Mesendoderm (in vitro differentiated cells): ENCODE measurements at places on chromosomes 3 and 15.
A peak's percentile ranks its signal among the peaks of the same experiment; 100 is the strongest.

GRCh38 chr3:4411236-4411635 lies 55.8 kb downstream of the SUMF1 start:
- no peak for DNase-seq

GRCh38 chr15:71599418-71600151 lies 210.8 kb upstream of the NR2E3 start:
- no peak for DNase-seq

- peak; percentile 81 for DNase-seq
Observed at GRCh38 chr3:189355481-189356201, 183.9 kb downstream of the TPRG1 start.

GRCh38 chr3:64892671-64893309 lies 205.0 kb upstream of the ADAMTS9 start:
- no peak for DNase-seq

DNA sequence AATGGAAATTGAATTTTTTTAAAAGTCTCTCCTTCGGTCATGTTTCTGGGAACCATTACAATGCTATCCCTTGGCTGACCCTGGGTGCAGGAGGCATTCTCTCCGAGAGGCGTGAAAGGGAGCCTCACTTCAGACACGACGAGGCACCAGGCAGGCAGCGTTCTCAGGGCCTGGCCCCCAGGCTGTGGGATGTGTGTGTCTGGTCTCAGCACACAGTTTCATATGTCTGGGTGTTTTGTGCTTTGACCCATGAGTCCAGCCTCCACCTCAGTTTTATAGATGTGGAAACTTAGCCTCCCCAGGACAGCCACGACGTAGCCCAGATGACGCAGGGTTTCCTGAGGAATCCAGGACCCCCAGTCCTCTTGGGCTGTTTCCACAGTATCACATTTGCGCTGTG lies 34.0 kb downstream of the FGD5 start:
- DNase-seq = no peak

DNA sequence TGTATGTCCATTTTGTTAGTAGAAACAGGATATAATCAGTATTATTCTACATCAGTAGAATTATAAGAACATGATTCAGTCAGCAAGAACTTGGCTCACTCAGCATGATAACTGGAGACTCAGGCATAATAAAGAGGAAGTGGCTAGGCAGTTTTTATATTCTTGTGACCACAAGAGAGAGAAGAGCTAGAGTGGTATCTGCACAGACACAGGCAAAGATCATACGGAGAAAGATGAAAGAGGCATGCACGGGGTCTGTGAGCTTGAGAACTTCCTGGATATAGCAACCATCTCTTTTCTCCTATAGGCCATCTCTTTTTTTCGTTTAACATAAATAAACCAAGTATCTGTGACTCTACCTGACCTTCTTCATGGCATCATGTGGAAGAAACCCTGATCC lies 46.8 kb downstream of the MYO5A start:
- no peak for DNase-seq

DNA sequence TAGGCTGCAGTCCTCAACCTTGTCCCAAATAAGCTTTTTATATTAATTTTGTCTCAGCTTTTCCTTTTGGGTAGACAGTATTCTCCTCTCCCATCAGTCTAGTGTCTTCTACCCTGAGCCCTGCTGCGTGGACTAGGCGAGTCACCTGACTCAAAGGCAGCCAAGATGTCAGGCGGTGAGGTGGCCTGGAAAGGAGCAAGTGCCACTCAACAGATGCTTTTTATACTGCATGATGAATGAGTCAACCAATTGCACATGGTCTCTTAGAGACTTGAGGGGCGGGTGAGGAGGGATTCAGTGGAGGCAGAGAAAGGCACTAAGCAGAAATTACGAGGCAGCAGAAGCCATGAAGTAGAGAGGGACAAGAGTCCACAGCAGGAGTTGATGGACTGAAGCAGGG lies 95.9 kb downstream of the FRMD4B start:
- DNase-seq = no peak

DNA sequence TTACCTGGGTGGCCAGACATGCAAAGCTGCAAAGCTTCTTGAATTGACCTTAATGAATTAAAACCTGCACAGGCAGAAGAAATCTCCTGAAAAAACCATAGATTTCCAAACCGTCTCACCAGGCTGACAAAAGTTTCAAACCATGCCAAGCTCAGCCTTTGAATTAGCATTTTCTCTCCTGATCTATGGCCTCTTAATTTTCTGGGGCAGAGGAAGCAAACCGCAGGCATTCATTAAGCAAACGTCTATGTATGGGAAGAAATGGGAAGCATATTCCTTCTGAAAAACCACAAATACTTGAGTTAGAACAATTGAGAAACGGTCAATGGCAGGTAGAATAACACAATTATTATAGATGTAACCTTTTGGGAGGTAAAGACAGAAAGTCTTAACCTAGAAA lies 500.2 kb upstream of the NR2F2 start:
- no peak for DNase-seq

DNA sequence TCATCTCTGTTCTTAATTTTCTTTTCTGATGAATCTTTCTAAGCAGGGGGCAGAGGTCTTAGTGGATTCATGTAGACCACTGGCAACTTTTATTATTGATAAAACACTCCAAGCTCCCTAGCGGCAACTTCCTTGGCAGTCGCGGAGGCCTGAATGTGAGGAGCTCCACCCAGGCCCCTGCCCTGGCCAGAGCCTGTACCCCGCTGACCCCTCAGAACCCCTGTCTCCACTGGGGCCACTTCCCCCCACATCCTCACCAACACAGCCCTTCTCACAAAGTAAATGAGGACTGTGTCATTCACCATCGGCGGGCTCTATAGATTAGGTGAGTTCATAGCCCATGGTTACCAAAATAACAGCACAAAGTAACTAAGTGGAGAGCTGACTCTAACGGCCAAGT lies 111.6 kb downstream of the TPRA1 start:
- DNase-seq = no peak

DNA sequence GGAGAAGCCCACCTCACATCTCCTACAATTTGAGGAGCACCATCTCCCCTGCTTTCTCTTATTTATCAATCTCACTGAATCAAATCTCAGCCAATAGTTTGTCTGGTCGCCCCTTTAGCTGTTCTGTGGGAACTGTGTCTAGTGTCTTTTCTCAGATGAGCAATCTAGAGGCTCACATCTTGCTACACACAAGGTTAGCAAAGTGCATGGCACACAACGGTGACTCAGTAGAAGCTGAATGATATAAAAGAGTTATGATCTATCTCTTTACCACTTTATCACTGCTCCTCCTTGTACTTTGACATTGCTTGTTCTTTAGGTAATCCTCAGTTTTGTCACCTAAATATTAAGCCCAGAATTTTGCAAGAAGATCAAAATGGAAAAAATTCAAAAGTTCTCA lies 16.8 kb upstream of the COLQ start:
- no peak for DNase-seq

DNA sequence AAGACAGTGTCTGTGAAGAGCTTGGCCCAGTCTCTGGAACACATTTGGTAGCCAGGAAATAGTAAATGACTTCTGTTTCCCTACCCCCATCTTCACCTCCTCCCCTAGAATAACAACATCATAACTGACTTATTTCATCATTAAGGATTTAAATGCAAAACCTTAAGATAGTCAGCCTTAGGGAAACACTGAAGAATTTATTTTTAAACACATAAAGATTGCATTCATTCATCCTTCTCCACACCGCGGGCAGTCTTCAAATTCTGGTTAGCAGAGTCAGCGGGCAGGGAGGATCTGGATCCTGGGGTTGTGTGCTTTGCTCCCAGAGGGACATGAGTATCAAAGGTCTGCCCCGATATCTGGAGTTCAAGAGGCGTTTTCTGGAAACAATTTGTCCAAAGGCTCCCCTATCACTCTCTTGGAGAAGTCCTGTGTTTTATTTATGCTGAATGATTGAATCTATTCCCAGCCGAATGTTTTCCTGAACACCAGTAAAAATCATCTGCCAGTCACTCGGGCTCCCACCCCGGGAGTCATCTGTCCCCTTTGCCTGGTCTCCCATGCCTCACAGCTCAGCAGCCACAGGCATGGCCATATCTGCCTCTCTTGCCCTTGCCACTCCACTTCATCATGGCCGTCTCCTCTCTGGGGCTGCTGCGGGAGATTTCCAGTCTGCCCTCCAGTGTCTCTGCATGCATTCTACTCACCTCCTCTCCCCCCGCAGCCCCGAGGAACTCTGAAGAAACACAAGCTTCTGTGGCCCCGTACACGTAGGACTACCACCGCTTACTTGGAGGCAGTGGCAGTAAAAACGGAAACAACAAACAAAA lies 234.7 kb upstream of the CTDSPL start:
- no peak for DNase-seq

- DNase-seq = no peak
Observed at GRCh38 chr3:111813441-111813840, 45.6 kb upstream of the PHLDB2 start.

- peak; percentile 75 for DNase-seq
Observed at GRCh38 chr3:192515664-192516045, 211.7 kb downstream of the FGF12 start.

- DNase-seq = no peak
Observed at GRCh38 chr3:40398346-40398745, 11.4 kb downstream of the ENTPD3 start.

DNA sequence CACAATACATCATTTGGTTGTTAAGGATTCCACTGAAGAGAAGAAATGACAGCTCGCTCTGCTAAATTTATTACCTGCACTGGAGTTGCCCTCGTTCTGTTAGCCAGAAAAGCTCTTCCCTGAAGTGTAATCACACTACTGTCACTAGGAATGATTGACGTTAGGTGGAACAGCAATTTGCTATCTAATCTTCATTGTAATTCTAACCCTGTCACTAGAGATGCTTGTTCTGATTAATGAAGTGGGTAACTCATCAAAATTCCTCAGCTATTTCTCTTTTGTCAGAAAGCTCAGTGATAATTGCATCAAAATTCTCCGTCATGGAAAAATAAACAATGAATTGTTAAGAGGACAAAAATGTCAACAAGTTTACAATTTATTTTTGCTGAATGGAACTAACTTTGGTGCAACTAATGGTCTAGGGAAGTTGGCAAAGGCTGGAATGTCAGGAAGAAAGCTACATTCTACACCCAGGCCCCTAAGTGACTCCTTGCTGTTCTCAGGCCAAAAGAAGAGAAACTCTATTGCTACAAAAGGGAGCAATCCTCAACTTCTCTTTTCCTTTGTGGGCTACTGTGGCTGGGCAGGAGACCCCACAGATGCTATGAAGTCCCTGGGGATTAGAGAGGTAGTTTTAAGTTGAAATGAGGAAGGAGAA lies 34.1 kb downstream of the CCDC191 start:
- peak; percentile 54 for DNase-seq

GRCh38 chr15:99669250-99669649 lies 64.0 kb downstream of the LYSMD4 start:
- no peak for DNase-seq

- DNase-seq = no peak
Observed at GRCh38 chr3:157120071-157120892, 39.7 kb downstream of the CCNL1 start.

DNA sequence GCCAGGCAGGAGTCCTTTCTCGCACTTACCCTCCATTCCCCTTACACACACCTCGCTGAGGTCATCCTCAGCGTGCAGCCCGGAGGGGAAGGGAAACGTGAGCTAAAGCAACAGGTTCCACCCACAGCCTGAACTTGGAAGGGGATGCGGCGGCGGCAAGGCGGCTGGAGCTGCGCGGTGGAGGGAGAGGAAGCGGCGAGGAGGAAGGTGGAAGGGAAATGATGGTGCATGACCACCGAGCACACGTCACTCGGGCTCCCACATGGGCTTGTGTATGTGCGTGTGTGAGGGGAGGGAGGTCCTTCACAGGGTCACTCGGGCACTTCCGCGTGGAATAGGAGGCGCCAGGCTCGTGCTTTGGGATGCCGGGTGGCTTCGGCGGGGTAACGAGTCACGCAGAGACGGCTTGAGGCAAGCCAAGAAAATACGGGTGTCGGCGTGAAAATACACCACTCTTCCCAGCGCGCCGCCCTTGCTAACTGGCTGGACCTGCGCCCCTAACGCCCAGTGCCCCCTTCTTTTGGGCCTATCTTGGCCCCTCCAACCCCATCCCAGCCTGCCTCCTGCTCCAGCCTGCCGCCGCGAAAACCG lies 225.5 kb upstream of the IL12A start:
- DNase-seq = peak; percentile 92

DNA sequence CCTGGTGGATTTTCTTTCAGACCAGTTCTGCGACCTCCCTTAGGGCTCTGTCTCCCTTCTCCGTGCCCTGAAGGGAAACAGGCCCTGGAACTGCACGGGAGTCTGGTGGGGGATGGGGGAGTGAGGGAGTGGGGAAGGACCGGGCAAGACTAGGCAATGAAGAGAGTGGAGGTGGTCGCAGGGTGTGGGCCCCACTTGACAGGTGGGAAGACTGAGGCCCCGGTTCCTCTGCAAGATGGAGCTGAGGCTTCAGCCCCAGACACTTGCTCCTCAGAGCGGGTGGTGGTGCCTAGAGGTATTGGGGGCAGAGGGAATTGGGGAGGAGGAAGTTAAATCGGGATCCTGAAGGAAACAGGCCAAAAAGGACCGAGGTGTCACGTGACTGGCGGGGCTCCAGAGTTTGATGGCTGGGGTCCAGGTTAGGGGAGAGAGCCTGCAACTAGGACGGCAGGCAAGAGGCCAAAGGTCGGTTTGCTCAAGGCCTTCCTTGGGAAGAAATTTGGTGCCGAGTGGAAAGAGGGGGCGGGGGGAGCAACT lies 597 bp upstream of the CAMK1 start:
- DNase-seq = no peak

DNA sequence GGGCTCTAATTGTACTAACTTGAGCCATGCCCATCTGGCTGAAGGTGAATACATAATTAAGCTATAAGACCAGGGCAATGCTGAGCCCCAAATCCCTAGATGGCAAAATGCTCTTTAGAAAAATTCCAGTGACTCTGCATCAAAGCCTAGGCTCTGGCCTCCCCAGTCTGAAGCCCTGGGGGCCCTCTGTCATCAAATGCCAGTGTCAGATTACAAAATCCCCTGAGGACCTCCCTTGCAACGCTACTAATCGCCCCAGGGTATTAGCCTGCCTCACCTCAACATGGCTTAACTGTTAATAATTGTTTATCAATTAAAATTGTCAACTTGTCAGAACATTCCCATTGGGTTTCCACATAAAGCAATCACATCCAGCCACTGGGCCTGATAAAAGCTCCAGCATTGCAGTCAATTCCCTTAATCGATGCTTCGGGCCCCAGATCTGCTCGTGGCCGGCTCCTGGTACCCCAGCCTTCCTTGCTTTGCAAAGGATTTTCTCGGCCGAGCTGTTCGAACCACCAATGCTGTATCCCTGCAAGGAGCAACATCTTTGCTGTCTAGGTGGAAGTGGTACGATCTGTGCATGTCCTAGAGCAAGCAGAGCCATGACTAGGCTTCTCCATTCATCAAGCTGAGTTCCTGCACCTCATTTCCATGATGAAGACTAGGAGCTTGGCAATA lies 151.7 kb downstream of the MEGF11 start:
- DNase-seq = peak; percentile 67
